ENCODE measurements at places on chromosomes 2 and 18.
A peak's percentile ranks its signal among the peaks of the same experiment; 100 is the strongest.

DNA sequence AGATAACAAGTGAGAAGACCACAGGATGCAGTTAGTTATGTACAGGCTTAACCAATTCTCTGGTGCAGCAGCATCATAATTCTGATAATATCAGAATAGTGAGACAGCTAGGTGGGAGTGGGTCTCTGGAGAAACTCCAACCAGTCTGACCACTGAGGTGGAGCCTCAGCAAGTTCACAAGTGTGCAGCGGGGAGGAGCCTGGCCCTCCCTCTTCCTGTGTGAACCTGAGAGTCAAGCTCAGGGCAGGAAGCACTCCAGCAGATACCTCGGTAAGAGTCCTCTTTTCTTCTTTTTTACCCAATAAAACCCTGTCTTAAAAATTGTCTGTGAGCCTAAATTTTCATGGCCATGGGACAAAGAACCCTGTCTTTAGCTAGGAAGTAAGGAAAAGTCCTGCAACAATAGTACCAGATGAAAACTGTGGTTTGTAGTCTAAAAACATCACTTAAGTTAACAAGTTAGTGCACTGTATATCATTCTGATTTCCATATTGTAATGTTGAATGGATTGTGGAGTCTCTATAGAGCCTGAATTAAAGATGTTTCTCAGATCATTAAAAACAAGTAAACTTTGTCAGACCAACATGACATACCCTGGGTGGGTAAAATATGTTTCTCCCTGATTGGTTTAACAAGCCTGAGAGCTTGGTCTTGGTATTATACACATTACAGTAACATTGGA is 370.8 kb downstream of the TMEM182 start:
- no peak for DNase-seq

DNA sequence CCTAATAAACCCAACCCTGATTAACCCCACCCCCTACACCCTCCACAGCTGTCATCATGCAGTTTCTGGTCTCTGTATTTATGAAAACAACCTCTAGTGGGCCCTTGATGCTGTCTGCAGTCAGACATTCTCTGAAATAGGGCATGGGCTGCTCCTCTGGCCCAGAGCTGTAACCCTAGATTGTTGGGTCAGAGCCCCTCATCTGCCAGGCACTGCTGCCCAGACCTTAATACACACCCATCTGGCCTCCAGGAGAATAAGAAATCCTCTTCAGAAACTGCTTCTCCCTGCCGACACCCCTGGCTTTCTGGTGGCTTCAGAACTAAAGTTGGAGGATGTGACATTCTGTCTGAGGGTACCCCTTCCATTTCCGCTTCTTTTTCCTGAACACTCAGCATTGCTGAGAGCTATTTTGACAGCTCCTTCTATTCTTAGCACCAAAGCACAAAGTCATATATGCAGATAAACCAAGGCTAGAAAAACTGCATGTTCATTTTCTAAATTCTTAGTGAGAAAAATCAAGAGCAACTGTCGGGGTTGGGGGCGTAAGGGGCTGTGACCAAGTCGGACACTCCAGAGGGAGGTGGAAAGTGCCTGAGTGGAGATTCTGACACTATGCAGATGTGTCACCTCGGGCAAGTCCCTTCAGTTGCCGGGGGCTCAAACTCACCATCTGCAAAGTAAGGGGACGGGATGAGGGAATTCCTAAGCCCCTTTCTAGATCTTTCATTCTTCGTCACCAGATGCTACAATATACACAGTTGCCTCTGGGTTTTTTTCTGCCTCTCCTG is 28.7 kb downstream of the SRSF7 start:
- peak; percentile 76 for DNase-seq

DNA sequence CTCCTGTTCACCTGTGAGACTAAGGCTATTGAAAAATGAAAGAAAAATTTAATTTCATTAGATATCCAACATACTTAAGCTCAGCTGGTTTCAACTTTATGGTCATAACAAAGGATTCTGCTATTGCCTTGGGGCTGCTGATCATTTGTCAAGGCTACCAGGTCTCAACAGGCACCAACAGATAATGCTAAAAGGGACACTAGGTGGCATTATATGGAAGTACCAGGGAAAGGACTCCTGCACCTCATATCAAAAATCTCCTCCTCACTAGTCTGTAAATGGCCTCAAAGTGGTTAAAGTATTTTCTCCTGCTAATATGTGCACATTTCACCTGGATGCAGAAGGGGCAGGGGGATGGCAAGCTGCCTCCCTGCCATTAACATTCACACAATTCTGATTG is 167.9 kb upstream of the REG3A start:
- no peak for DNase-seq

DNA sequence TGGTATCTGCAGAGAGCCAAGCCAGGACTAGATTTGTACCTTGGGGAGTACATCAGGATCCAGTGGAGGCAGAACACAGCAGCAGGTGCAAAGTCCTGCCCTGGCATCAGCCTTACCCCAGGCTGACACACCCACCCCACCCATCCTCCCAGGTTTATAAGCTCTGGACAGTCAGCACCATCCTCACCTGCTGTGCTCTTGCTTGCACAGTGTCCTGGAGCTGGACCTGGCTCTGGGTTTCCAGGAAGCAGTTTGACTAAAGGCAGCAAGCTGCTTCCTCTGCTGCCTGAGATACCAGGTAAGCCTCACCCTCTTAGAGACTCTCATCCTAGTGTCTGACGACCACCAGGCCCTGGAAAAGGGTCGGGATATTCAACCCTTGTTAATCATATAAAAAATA is at the start of gene SULT1C3:
Gene SULT1C3, plus strand, starts transcription at position 183 of the 400 bp plus-strand sequence. CDS start 7,227 bp downstream, outside the sequence.
- DNase-seq: no peak

GRCh38 chr2:11365096-11365879 is 20.9 kb upstream of the ROCK2 start:
- no peak for DNase-seq

Measured in activated naive CD8-positive, alpha-beta T cell treated with anti-CD3 and anti-CD28 coated beads for 36 hours (primary cell).